ENCODE measurements at places on chromosomes 4 and X.

GRCh38 chr4:78625073-78625472, 73.5 kb downstream of the ANXA3 start:
- DNase-seq = no peak

DNA sequence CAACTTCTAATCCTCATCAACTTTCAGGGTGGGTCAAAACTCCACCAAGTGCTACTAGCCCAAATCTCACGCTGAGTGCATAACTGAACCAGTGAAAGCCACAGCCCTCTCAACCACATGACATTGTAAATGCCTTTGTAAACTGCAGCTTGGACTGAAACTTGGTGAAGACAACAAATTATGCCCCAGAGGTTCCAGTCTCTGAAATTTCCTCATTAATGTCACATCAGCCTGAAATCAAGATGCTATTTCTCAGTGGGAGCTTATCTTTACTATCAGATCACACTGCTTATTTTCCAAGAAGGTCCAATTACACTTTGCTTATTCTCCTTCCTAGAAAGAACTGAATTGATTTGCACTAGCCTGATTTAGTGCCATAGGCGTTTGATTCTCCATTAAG, 46.6 kb downstream of the SOWAHB start:
- DNase-seq = no peak

- DNase-seq = no peak
Observed at GRCh38 chrX:53798281-53798680, 111.8 kb upstream of the HUWE1 start.

- no peak for DNase-seq
Observed at GRCh38 chr4:43732829-43733426, 715.7 kb downstream of the KCTD8 start.

GRCh38 chrX:65997978-65998717, 41.7 kb downstream of the VSIG4 start:
- DNase-seq = no peak
